ENCODE measurements at places on chromosomes 1 and 21.

DNA sequence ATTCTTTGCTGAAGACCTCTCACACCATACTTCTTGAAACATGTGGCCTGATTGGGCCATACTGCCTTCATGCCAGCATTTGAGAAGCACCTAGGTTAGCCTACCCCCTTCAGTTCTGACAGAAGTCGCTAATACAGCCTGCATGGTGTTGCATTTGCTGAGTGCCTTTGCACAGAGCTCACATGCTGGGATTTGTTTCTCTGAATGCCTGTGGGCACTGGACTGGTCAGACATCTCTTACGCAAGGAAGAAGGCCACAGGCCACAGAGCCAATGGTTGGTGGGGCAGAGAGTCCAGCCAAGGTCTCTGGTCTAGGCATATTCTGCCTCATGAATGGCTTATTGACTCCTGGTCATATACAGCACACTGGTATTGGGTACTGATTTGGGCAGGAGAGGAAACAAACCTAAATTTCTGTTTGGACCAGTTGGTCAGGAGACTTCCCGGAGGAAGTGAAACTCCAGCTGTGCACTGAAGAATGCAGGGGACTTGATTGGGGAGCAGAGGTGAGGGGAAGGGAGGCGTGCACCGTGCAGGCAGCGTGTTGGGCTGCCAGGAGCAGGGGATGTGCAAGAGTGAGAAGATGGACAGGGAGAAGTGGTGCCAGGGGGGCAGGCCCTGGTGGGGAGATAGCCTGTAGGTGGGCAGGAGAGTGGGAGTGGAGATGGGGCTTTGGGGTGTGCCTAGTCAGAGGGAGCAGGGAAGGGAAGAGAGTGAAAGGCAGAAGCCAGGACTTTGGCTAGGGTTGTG is 18.1 kb downstream of the URB2 start:
- no peak for DNase-seq

DNA sequence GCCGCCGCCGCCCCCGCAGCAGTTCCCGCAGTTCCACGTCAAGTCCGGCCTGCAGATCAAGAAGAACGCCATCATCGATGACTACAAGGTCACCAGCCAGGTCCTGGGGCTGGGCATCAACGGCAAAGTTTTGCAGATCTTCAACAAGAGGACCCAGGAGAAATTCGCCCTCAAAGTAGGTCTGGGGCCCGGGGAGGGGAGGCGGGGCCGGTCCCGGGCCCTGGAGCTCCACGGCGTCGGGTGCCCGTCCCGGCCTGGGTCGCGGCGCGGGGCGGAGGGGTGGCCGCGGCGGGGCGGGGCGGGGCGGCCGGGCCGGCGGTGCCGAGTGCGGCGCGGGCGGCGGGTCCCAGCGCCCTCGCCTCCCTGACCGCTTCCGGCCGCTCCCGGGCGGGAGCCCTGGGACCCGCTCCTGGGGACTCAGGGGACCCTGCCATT is 646 bp downstream of the MAPKAPK2 start:
- no peak for DNase-seq

DNA sequence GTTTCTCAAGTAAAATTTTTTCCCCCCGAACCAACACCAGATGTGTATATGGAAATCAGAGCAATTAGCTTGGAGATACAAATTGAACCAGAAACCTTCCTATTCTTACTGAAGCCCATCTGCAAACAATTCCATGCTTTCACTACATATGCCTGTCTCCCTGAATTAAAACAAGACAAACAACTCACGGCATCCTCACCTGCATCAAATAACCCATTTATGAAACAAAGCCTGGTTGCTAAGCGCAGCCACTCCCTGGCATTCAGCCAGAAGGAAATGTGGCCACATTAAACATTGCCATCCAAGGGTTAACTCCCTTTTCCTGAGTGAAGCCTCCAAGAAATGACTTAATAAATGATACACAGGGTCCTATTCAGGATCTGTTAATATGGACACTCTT is 55.3 kb downstream of the APP start:
- DNase-seq = no peak

- no peak for DNase-seq
These were observed 850 bp downstream of the SESN2 start for GRCh38 chr1:28259934-28260802.

GRCh38 chr1:234942879-234943506 is 185.6 kb downstream of the TOMM20 start:
- no peak for DNase-seq

DNA sequence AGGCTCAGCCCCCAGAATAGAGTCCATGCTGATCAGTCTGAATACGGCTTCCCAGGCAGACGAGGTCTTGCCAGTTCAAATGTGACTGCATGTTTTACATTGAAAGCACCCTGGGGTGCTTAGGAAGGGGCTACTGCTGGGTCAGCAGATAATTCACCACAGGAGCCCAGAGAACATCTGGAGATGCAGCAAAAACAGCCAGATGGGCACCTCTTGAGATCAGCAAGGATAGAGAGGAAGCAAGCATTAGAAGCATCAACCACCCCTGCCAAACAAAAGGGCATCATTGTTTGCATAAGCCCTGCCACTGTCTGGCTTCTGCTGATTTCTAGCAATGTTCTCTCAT is 403.1 kb downstream of the RRAGC start:
- DNase-seq = no peak

DNA sequence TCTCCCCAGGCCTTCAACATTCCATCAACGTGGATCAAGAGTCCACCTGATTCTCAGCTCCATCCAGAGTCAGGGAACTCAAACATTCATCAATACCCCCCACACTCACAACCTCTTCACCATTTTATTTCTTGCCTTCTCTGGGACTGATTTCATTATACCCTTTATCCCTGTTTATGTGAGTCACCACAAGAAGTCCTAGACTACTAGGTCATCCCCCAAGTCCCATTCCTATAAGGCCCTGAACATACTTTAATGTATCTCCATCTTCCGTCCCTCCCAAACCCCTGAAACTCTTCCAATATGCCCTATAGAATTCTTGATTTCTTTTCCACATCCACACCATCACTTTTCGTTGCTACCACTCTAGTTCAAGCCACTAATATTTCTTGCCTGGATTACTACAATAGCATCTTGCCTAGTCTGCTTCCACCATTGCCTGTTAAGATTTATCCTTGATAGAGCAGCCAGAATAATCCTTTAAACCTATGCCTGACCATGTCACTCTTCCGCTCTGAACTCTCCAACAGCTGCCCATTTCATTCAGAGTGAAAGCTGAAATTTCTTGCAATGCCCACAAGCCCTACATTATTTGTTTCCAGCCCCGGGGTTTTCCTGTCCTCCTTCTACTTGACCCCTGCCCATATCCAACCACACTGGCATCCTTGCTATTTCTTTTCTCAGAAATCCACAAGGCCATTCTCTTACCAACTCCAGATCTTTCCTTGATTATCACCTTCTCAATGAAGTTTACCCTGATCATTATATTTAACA is 9.4 kb upstream of the SAMD13 start:
- DNase-seq = no peak

DNA sequence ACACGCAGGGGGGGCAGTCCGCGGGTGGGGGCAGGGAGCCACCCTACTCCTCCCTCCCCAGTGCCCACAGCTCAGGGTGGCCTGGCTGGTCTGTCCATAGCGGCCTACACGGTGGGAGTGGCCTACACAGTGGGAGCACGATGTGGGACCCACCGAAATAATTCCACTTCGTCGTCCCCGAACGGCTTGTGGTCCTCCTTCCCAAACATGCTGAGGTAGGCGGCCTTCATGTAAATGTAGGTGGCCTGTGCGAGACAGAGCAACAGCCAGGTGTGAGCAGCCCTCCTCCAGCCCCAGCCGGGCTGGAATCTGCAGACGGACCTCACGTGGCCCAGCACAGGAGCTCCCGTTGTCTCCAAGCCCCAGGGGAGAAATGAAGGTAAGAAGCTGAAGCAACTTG is 34.4 kb downstream of the TTC39A start:
- DNase-seq = no peak

DNA sequence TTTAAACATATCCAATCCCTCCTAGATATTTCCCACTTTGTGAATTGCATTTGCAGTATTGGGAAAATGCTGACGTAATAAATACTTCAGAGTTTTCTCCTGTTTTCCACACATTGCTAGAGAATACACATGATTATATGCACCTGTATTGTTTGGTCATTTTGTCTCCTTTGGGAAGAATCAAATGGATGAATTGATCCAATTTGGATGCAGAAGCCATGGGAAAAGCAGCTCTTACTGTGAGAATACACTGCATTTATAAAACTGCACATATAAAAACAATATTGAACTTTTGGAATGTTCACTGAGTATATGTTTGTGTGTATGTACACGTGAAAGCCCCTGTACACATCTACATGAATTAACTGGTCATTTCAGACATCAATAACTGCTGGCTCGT is 306.6 kb upstream of the LYPLAL1 start:
- no peak for DNase-seq

GRCh38 chr1:53330819-53331218 is 2.9 kb upstream of the LRP8 start:
- DNase-seq = no peak

- DNase-seq = no peak
These were observed 37.5 kb downstream of the DPT start for GRCh38 chr1:168691541-168691940.

DNA sequence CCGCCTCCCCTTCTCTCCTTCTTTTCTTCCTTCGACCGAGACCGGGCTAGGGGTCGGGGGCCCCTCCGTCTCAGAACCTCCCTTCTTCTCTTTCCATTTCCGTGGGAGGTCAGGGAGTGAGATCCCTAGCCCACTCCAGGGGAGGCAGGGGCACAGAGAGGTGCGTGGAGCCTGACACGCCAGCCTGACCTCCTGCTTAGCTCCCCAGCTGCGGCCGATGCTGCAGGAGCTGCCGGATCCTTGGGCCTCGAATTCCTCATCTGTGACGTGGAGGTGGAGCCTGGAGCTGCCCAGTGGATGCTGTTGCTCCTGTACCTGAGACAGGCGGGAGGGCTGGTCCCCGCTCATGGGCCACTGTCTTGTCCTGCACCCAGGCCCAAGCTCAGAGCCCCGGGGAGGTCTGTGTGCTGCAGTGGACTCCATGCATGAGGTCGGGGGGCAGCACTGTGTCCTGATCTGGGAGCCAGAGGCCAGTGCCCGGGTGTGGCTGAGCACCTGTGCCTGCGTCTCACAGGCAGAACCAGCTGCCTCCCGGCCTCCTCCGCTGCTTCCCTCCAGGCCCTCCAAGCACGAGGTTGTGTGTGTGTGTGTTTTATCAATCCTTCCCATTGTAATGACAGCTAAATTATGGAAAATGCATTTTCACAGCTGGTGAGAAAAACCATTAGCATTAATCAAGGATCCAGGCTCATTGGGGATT is 55.3 kb upstream of the TTC34 start:
- no peak for DNase-seq

DNA sequence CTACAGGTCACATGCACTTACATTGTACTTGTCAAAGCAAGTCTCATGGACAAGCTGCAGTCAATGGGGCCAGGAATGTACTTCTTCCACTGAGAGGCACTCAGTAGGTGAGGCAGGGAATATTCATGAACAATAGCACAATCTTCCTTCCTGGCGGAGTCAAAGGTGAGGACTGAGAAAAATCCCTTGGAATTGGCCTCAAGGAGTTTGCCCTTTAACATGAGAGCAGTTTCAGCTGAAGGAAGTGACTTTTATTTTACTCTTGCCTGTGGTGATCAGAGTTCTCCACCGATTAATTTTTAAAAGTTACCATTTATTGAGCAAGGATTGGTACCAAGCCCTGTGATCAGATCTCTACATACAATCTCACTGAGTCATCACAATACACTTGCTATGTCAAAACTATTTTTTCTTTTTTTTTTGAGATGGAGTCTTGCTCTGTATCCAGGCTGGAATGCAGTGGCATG is 11.2 kb upstream of the AK2 start:
- DNase-seq = no peak

DNA sequence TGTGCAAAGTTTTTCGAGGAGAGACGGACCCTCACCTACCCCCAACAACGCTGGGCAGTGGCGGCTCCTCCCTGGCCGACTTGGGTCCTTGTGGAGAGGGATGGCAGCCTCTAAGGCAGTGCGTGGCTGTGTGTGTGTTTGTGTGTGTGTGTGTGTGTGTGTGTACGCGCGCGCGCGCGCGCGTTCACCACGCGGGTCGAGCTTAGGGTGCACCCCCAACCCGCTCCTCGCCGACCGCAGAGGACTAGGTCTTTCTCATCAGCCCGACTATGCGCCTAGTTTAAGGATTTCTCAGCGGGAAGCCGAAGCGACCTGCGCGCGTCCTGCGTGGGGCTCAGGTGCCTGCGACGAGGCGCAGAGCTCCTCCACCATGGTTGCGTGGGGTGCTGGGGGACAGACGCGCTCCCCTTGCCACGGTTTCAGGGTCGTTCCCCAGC is 940 bp downstream of the SOX13 start:
- no peak for DNase-seq

DNA sequence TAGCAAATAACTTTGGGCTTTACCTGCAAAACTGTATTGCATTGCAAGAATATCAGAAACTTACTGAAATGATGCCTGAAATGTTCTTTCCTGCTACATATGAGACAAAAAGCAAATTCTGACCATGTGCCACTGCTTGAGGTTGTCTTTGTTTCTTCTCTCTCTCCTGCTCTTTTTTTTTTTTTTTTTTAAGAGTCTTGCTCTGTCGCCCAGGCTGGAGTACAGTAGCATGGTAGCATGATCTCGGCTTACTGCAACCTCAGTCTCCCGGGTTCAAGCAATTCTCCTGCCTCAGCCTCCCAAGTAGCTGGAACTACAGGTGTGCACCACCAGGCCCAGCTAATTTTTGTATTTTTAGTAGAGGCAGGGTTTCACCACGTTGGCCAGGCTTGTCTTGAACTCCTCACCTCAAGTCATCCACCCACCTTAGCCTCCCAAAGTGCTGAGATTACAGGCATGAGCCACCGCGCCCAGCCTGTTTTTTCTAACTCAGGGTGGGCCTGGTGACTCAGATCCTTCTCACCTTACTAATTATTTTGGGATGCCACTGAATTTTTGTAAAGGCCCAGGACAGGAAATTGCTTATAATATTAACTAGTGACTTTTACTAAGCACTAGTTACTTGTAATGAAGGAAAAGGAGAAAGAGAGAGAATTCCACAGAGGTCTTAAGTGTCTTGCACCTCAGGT is 35.9 kb downstream of the DNASE2B start:
- DNase-seq = no peak

DNA sequence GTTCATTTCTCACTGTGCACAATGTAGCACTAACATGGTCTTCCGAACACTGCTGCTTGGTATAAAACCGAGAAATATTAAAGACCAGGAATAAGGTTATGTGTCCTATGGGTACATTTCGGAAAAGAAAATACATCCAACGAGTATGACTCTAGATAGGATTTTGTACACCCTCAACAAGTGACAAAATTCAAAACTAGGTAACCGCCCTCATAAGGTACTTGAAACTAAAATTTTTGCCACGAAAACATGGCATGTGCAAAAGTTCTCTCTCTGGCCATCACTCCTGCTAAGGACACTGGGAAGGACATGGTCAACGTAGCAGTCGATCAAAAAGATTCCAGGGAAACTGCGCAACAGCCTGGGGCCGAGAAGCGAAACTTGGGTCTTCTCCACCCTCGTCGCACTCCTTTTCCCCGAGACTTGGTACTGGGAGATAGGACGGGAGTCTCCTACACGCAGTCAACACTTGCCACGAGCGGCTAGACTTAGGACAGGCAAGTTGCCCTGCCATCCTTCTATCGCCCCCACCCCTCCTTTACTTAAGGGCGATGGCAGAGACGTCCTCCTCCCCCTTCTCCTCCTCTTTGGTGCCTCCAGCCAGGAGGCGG is 338 bp upstream of the TOR1AIP1 start:
- DNase-seq = peak; percentile 66

Measured in KG1 (cell line).